ENCODE measurements at places on chromosomes 5 and 9.

GRCh38 chr9:136211441-136212344, 6.8 kb upstream of the LHX3 start:
- no peak for DNase-seq

DNA sequence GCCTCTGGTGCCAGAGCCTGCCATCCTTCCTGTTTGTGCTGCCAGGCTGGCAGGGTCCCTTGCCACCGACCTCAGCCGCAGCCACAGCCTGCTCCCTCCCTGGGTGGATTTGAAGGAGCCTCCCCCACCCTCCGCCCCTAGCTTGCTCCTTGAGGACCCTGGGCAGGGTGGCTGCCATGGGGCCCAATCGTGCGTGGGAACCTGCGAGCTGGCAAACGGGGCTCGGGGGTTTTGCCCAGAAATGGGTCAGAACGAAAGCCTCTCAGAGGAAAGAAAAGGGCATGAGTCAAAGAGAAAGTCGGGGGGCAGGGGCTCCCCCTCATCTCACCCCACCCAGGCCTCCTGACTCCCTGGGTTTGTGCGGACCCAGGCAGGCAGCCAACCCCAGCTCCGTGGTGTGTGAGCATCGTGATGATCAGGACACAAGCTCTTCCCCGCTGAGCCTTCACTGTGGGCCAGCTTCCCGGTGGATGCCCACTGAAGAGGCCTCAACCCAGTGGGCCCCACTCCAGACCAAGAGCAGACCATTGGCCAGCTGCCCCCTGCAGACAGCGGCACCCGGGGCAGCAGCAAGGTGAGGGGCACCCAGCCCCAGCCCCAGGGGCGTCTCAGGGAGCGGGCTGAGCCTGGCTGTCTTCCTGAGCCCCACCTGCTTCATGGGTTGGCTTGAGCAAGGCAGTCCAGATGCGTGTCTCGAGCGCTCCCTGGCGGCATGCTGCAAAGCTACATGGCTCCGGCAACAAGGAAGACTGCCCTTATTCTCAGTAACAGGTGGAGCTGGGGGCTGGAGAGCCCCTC, 3.0 kb upstream of the FUT7 start:
- peak; percentile 89 for DNase-seq

DNA sequence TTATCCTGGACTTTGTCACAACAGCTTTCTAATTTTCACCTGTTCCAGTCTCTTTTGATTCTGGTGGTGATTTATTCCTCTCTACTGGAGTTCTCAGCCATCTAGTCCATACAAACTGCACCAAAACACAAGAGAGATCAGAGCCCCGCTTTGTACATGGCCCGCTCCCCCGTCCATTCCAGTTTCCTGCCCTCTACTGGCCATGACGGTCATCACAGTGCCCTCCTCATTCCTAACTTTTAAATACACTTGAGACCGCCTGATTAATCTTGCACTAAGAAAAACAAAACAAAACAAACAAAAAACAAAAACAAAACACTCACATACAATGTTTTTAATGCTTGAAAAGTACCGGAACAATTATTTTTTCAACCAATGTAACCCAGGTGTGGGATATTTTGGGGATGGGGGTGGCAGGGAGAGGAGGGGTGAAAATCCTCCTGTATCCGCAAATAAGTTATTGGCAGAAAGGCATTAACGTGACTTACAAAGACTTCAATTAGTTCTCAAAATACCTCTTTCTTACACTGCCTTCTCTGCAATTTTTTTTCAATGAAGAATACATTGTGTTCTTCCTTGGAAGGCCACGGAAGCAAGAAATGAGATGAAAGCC, 84.8 kb upstream of the PAM start:
- no peak for DNase-seq

- no peak for DNase-seq
These were observed 89.9 kb upstream of the FBXW11 start for GRCh38 chr5:172096207-172096940.

GRCh38 chr9:4820168-4820567, 27.4 kb downstream of the RCL1 start:
- DNase-seq, result no peak

GRCh38 chr9:19785230-19785629, 3.6 kb downstream of the SLC24A2 start:
- DNase-seq, result no peak

GRCh38 chr9:138068601-138069035, 191.0 kb downstream of the CACNA1B start:
- no peak for DNase-seq

DNA sequence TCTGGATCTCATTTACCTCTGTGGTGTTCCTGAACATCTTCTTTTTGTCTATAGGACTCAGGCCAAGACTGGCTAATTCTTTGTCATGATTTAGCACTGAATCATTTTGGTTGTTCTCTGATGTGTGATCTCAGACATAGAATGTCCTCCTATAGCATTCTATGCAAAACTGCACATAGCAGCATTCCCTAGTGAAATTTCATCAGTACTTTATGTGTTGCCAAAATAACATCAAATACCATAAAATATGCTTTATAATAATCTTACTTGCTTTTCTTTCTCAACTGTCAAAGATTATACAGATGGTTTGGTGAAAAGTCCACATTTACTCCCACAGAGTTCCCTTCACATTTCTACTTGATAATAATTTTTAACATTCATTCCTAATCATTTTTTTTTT, 115.7 kb upstream of the MPDZ start:
- DNase-seq, result no peak

DNA sequence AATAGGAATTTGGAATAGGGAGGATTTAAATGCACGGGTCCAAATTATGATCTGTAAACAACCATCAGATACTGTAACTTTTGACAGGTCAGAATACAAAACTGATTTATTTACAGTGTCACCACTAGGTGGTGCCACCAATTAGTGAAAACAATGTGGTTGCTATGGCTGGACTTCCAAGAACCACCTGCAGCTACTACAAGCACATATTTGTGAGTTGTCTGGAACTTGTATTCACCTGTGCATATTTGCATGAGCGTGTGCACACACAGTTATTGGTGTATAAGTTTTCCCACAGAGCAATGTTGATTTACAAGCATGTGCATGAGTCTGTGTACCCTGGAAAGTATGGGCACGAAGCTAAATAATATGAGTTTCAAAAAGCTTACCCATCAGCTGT, 3.0 kb upstream of the HRCT1 start:
- no peak for DNase-seq

DNA sequence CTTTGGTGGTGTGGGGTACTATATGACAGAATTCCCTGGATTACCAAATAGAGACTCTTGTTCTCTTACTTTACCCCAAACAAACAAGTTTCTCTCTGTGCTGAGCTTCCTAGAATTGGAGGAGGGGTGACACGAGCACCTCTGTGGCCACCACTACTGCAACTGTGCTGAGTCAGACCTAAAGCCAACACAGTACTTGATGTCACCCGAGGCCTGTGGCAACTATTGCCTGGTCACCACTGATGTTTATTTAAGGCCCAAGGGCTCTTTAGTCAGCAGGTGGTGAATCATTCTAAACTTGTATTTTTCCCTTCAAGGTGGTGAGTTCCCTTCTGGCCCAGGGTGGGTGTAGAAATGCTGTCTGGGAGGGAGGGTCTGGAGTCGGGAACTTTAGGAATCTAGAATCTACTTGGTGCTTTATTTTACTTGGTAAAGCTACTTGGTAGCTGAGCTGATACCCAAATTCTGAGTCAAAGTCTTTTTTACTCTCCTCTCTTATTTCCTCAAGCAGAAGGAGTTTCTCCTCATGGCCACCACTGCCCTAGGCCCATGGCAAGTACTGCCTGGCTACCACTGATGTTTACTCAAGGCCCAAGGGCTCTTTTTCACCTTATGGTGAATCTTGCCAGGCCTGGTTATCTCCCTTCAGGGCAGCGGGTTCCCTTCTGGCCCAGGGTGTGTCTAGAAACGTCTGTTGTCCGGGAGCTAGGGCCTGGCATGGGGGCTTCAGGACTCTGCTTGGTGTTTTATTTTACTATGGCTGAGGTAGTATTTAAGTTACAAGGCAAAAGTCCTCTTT, 9.8 kb downstream of the LURAP1L start:
- no peak for DNase-seq

GRCh38 chr5:170211575-170212334, 21.0 kb upstream of the C5orf58 start:
- DNase-seq, result no peak

Data from Right ventricle myocardium superior (tissue), 1 donor.